ENCODE measurements at places on chromosomes 7 and 10.

- DNase-seq = no peak
Observed at GRCh38 chr7:104137971-104138370, 69.8 kb downstream of the ORC5 start.

- no peak for DNase-seq
Observed at GRCh38 chr10:117537904-117538524, 4.5 kb upstream of the EMX2 start.

- no peak for DNase-seq
Observed at GRCh38 chr10:25382029-25382810, 207.4 kb downstream of the GPR158 start.

DNA sequence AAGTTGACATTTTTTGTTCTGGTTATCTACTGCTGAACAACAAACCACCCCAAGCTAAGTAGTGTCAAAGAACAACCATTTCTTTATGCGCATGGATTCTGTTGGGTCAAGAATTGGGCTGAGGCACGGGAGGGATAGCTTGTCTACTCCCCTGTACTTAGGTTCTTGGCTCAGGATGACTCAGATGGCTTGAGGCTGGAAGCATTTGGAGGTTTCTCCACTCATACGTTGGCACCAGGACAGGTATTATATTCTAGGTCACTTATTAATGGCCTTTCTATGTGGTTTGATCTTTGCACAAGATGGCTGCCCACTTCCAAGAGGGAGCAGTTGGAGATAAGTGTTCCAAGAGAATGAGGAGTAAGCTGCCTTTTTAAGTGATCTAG is 11.8 kb upstream of the TFAM start:
- DNase-seq = no peak

DNA sequence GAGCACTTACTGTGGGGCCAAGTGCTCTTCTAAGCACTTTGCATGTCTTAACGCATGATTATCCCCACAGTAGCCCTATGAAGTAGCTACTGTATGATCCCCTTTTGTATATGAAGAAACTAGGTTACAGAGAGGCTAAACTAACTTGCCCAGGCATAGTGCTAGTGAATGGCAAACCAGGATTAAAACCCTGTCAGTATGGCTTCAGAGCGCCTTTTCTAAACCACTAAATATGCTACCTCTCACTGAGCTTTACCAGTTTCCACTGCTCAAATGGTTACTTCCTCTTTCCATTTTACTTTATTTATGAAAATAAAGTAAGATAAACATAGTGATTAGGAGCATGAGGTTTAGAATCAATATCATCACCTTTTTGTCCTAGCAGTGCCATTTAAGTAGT is 73.6 kb downstream of the PODXL start:
- no peak for DNase-seq

- no peak for DNase-seq
Observed at GRCh38 chr10:110169586-110169985, 37.8 kb upstream of the MXI1 start.

DNA sequence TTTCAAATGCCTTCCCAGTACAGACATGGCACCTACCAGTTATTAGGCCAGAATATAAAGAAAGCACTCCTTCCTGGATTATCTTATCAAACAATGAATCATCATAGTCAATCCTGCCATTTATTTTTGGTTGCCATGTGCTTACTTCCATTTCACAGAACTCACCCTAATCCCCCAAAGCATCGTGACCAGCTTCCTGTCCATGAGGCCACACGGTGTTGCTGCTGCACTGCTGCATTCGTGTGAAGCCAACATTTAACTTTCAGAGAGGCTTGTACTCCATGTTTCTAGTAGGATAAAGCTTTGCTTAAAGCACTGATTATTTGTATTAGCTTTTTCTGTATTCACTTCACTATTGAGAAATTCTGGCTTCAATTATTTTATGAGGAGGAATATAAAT is 14.4 kb downstream of the COL28A1 start:
- no peak for DNase-seq

GRCh38 chr7:36092221-36092771 is 60.8 kb upstream of the EEPD1 start:
- DNase-seq = no peak
